ENCODE measurements at places on chromosomes 2 and 18.
A peak's percentile ranks its signal among the peaks of the same experiment; 100 is the strongest.

DNA sequence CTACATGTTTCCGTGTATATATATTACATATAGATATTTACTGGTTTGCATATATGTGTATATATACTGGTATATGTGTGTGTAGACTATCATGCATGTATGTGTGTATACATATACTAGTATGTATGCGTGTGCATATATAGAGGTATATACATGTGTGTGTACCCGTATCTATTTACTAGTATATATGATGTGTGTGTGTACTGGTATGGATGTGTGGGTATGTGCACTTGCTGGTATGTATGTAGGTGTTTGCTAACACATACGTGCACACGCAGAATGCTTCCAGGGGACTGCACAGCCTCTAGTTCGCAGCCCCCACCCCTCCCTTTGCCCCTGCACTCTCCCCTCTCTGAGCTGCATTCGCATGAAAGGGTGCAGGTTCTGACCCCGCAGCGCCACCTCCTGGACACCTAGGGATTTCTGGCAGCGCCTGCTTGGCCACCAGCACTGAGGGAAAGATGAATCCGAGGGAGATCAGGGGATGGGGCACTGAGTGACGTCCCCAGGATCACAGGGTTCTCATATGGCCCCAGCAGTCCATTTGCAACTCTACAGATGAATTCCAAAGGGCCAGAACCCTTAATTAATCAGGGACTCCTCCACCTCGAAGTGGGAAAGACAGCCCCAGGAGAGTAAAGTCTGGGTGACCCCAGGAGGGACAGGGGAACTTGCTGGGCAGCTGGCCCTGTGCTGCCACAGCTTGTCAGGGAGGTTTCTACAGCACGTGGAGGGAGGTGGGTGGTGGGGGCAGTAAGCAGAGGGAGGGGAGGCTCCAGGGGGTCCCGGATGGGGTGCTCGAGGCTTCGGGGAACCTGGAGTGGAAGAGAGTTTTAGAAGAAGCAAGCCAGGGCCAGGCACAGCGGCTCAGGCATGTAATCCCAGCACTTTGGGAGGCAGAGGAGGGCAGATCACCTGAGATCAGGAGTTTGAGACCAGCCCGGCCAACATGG is 66.8 kb upstream of the ASAP2 start:
- DNase-seq: peak; percentile 93

GRCh38 chr2:240364961-240365775 is 70.3 kb upstream of the GPC1 start:
- no peak for DNase-seq

DNA sequence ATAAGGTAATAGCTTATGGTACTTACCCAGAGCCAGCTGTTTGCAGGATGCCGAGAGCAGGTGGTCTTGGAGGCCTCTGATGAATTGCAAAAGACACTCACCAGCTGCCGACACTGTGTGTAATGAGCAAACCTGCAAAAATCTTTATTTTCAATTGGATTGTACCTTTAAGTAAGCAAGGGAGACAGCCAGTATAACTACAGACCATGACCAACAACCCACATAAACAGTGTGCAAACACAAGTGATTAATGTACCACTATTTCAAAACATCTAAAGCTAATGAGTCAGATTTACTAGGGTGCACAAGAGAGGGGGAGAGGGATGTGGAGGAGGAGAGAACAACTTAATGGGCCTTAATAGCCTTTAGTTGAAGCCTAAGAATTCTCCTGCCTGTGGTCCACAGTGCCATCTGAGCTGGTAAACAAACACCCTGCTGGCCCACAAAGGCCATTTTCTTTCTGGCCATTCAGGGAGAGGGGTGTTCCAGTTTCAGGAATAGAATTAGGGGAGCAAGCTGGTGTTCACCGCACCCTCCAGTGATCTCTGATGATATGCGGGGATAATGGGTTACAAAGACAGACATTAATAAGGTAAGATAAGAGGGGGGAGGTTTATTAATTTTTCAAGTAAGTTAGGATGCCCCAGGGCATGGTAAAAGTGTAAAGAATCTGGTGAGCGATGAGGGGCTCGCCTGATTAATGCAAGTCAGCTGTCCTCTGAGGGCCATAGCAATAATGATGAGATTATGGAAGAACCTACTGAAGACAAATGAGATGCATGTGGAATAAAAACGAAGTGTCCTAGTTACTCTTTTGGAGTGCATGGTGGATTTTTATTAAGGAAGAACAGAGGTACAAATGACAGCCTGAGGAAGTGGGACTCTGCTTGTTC is 196.4 kb downstream of the HRH4 start:
- DNase-seq: peak; percentile 76

DNA sequence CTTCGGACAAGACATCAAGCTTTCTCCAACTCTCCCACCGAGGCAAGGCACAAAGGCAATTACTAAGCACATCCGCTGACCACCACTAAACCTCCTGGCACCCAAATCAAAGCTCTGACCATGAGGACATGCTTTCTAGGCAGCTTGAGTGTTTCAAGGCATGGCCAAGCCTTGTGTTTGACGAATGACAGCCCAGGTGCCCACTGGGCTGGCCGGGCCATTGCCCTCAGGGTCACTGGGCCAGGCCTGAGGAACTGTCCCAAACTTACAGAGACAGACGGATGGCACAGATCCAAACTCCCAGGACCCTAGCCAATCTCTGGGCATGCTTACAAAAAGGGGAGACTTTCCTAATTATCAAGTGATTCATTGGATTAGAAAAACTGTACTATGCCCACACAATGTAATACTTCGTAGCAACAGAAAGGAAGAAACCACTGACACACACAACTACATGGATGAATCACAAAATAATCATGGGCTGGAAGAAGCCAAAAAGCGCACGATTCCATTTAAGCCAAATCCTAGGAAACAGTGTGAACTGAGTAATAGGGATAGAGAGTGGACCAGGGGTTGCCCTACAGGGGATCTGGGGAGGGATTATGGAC is 20.2 kb downstream of the CRACDL start:
- no peak for DNase-seq

DNA sequence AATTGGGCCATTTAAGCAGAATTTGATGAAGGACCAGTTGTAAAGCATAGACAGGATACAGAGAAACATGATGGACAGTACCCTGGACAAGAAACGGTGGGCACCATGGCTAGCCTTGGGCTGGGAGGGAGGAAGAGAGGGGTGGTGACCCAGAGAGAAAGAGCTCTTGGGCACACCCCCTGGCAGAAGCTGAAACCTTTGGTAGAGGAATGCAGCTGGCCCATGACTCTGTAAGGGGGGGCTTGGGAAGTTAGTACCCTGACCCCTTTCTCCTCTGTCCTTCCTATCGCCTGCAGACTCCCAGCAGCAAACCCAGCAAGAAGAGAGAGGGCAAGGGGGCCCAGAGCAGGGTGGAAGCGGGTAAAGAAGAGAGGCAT is 32.6 kb downstream of the MRPL44 start:
- no peak for DNase-seq

DNA sequence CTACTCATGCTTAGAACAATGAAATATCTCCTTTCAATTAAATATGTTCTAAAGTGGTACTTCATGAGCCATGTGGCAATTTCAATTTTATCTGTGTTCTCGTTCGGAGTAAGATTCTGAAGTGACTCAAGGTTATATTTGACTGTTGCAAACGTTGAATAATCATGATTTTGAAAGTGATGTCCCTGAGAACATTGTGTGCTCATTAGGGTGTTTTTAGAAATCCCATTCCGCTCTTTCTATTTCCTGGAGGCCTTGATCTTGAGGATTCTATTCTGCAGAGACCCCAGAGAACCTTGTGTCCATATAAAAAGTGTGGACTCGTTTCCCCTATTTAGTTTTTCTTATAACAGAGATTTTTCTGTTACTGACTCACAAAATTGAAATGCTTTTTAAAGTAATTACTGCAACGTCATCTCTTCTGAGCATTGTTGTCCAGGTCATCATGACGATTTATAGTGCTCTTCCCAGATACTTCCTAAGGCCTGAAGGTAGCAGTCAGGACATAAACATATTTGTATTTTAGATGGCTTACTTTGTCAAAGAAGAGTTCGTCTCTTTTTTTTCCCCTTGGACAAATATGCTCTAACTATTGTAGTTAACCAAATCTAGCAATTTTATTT is 27.2 kb downstream of the IL1R2 start:
- no peak for DNase-seq

DNA sequence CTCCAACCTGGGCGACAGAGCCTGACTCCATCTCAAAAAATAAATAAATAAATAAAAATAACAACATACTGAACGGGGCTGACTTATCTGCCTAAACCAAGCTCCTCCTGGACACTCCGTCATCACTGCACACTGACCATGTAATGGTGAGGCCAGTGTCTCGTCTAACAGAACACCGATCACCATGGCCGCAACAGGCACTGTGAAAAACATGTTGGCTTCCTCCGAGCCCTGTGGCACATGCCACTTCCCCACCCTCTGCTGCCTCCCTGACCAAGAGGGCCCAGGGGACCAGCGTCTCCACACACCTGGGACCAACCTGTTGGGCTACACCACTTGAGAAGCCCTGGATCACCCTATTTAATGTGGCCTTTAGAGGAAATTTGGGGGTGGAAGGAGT is 33.9 kb downstream of the ZNF516 start:
- no peak for DNase-seq

DNA sequence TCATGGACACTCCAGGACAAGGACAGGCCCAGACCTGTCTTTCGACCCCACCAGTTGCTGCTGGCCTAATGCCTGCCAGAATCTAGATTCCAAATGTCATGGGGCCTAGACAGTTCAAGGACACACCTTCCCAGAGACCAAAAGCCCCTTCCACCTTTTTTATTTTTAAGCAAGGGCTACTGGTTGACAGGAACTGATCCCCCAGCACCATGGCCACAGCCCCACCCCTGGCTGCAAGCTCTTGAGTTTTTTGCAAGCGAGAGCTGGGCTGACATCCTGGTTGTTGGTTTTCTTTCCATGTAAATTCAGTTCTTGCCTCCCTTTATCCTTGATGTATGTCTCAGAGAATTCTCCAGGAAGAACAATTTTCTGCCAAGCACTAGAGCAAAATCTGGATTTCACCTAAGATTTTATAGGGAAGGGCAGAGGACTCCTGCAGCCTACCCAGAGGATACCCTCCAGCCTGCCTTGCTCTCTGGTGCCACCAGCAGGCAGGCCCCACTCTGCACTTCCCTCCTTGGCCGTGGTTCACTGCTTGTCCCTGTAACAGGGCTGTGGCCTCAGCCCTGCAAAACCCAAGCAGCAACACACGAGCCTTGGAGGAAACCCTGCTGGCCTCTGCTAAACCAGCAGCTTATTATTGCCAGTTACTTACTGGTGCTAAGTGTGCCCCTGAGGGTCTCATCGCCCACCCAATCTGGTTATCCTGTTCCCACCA is 97.7 kb downstream of the TWIST2 start:
- DNase-seq: no peak

DNA sequence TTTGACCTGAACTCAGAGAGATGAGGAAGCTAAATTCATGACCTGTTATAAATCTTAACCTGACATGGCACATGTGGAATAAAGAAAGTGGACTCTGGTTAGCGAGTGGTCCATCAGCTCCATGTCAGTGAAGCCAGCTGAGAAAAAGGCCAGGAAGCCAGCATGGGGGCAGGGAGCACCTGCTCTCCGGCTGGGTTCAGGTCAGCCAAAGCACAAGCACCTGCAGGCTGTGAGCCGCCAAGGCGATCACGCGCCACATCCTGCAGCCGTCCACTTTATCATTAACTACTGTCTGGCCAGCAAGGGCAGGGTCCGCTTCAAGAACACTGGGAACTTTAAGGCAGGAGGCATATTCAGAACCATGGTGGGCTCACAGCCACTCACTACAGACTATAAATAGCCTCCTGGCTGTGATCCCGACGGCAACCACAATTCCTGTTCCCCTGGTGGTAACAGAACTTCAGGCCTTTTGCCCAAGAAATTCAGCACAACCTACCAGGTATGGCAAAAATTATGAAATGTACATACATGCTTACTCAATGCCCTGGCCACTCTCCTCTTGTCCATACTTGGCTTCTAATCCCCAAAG is 35.5 kb downstream of the ACVR1 start:
- DNase-seq: peak; percentile 27

GRCh38 chr18:13381944-13382365 is 163.4 kb downstream of the LDLRAD4 start:
- DNase-seq: peak; percentile 85

Measured in eye (tissue), 1 donor.